Aortic smooth muscle cell (primary cell): ENCODE measurements at places on chromosomes 5 and 9. TPM values are rescaled to one million over a fixed set of nuclear protein-coding genes. Genes with fewer than 3 reads are reported as not detected.

The C9orf50 gene
- total RNA-seq: 0.13 and 0.19 TPM in 2 replicates

The PPP1R26 gene
- total RNA-seq: 10.5 and 11.5 TPM in 2 replicates

The HIGD2A gene
- 32.6 and 33.9 TPM in 2 replicates for total RNA-seq

The TMEFF1 gene
- 0.87 and 1.1 TPM in 2 replicates for total RNA-seq

The DAP gene
- total RNA-seq: 40.3 and 78.0 TPM in 2 replicates

The COL15A1 gene
- total RNA-seq: 2.6 and 2.7 TPM in 2 replicates

The ANKRD34B gene
- not detected in 2 replicates for total RNA-seq

The PCDHA9 gene
- total RNA-seq: under 0.01 and 0.06 TPM in 2 replicates
